NCI-H1417 treated with DMSO at 0.1 percent for 48 hours (cell line): ENCODE measurements at places on chromosomes 3 and 15.

- DNase-seq: no peak
Measured at GRCh38 chr3:22263042-22263441, 512.0 kb upstream of the ZNF385D start.

DNA sequence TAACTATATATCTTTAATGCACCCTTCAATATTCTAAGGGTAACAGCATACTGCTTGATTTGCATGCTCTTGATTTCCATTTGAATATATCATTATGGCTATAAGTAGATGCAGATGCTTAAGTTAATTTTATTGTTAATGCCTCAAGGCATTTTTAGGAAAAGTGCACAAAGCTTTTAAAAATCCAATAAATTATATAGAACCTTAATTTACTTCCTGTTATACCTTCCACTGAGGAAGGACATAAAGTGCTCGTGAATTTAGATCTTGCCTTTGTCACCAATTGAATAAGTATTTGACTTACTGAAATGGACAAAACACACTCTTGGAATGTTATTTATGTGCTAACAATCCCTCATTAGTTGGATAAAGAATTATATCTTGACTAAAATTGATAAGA, 276.7 kb upstream of the CCDC54 start:
- DNase-seq: no peak

GRCh38 chr3:59654480-59655417, 604.9 kb upstream of the CFAP20DC start:
- no peak for DNase-seq

DNA sequence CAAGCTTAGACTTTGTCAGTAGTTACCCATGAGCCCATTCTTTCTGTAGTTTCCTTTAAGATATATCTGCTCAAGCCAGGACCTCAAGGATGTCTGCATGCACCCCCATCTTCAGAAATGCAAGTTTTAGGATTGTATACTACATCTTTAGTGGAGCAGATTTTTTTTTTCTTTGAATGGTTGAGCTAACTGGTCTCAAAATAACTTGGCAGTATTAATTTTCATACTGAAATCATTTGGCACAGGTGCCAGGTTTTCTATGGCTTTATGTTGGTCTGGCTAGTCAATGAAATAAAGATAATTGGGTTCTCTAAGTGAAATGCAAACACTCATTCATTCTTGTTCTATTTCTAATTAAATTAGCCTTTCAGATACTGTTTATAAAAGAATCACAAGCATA, 108.9 kb downstream of the ATG7 start:
- no peak for DNase-seq

- DNase-seq: no peak
Measured at GRCh38 chr3:185866555-185866954, 41.7 kb upstream of the IGF2BP2 start.

GRCh38 chr3:123757281-123757940, 126.7 kb downstream of the MYLK start:
- no peak for DNase-seq

- DNase-seq: no peak
Measured at GRCh38 chr15:78752492-78753358, 58.5 kb downstream of the ADAMTS7 start.

- DNase-seq: no peak
Measured at GRCh38 chr3:109643590-109643989, 306.2 kb upstream of the DPPA4 start.

- no peak for DNase-seq
Measured at GRCh38 chr15:45377609-45378148, 665 bp downstream of the GATM start.

- DNase-seq: no peak
Measured at GRCh38 chr3:37400945-37401344, 226.6 kb upstream of the LRRFIP2 start.

GRCh38 chr3:155791190-155791589, 14.9 kb downstream of the C3orf33 start:
- no peak for DNase-seq

DNA sequence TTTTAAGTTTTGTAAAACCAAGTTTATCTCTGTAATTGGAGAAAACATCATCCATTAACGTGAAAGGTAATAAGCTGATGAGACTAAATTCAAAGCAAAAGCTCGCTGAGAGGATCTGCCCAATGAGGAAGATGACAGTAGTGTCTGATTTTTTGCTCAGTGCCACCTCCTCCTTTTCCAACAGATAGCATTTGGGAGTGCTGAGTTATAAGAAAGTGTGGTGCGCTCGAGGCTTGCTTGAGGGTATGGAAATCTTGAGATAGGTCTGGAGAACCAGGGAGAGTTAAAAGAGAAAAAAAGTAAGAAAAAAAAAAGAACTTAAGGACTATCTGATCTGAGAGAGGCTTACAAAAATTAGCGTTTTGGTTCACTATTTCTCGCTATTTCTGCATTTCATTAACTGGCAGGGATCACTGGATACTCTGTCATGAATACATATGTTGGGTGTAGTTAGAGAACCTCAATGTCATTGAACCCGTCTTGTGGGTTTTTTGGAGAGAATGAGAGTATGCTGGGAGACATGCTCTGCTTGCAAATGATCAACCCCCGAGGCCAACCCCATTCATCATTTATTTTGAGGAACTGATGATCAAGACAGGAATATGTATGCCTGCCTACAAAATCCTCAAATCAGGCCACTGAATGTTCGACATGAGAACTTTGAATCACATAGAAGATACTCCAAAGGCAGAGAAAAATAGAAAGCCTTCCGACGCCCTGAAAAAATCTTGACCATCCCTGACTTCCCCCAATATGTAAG, 973 bp upstream of the USP13 start:
- no peak for DNase-seq
